ENCODE measurements at places on chromosomes 13 and 19.

GRCh38 chr13:44425041-44425814 lies 51.6 kb downstream of the SERP2 start:
- no peak for DNase-seq

- no peak for DNase-seq
Measured at GRCh38 chr13:65530688-65531087, 1699.4 kb downstream of the PCDH9 start.

DNA sequence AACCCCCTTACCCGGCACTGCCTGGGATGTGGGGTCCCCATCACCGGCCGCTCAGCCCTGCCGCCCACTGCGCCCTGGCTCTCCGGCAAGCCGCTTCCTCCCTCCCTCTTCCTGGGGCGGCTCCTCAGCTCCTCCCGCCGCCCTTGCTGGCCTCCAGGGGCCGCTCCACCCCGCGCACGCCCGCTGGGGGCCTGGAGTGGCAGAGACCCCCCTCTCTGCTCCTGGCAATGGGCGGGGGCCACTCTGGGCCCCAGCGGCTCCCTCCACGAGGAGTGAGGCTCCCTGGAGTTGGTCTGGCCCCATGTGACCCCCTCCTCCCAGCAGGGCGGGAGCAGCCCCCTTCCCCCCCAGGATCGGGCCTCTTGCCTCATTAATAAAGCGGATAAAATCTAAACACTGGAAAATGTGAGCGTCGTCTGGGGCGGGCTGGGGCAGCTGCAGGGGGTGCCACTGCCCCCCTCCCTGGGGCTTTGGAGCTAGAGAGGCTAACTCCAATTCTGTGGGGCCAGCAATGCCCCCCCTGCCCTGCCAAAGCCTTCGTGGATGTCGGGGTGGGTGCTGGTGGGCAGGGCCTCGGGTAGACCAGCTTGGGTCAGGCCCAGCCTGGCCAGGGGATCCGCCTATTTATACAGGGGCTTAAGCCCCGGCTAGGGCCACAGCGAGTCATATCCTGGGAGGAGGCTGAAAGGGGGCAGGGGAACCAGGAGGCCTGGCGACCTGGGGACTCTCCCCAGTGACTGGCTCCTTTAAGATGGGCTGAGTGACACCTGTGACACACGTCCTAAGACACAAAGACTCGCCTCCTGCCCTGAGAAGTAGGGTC lies at the start of gene PTGER1:
PTGER1 (minus strand) TSS at position 104 of the 823 bp plus-strand sequence. CDS start 1,034 bp downstream, outside the sequence.
- DNase-seq = no peak

GRCh38 chr19:1486720-1487575 lies 3.2 kb downstream of the PCSK4 start:
- DNase-seq = no peak

DNA sequence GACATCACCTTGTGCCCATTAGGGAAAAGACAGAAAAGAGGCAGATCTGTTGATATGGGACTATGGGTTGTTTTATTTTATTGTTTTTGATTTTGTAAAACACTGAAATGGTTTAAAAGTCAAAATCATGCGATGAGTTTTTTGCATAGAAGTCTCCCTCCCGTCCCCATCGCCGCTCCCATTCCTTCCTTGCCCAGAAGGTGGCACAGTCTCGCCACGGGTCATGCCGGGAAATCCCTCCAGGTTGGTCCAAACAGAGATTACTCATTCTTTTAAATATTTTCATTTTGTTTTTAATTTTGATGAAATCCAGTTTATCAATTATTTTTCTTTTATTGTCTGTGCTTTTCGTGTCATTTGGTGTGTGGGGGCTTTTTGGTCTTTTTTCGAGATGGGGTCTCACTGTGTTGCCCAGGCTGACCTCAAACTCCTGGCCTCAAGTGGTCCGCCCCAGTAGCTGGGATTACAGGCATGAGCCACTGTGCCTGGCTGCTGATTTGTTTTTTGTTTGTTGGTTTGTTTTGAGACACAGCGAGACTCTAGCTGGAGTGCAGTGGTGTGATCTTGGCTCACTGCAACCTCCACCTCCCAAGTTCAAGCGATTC lies 9.2 kb downstream of the PGPEP1 start:
- no peak for DNase-seq

DNA sequence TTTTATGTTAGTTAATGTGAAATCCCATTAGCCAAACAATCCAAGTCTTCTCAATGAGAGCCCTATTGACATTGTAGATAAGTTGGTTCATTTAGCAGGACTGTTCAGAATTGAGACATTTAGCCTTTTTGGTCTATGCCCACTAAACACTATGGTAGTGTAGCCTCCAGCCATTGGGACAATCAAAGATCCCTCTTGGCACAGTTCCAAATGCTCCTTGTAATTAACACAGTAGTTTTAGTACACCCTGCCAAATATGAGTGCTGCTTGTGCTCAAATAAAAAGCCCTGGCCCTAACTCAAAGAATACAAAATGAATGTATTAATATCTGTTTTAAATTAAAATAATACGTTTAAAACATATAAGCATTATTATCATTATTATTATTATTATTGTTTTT lies 15.4 kb upstream of the FAM216B start:
- no peak for DNase-seq

- no peak for DNase-seq
Measured at GRCh38 chr19:1295169-1296012, 9.7 kb downstream of the EFNA2 start.

GRCh38 chr13:110340812-110341444 lies 33.8 kb downstream of the COL4A2 start:
- DNase-seq = peak; percentile 60

Data from activated CD4-positive, alpha-beta T cell treated with anti-CD3 and anti-CD28 coated beads for 4 hours (primary cell).